ENCODE measurements at places on chromosomes 2 and 18.

- no peak for DNase-seq
These were observed 58.4 kb downstream of the NOL10 start for GRCh38 chr2:10631405-10631804.

- DNase-seq, result no peak
These were observed 47.8 kb upstream of the LRP1B start for GRCh38 chr2:142178604-142179003.

GRCh38 chr2:45210462-45211195 is 201.4 kb upstream of the SIX2 start:
- no peak for DNase-seq

DNA sequence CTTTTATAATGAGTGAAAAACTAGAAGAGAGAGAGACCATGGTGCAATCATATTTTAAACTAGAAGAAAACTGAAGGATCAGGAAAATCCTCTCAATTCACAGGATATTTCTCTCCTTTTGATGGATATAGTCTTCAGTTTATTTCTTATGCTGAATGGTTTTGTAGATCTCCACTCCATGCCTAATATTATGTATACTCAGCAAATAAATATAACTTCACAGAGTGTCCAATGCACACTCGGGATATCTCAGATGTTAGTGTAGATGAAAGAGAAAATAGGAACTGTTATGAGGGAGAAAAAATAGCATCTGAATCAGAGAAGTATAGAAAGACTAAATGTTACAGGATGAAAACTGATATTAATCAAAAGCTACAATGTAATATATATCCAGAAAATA is 1324.5 kb upstream of the PIK3C3 start:
- no peak for DNase-seq

DNA sequence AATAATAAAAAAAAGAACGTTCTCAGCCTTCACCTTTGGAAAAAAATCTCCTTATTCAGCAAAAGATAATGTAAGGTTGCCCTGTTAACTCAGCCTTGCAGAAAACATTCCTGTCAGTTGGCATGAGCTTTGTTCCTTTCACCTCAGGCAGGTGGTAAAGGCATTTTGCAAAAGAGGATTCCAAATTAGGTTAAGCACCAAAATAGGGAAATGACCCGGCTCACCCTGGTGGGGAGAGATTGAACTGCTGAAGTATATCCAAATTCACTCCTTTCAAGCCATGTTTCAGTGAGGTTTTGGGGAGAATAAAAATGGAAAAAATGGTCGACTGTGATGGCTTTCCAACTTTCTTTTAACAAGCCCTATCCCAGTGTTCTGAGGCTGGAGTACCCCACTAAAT is 1988.8 kb upstream of the PIK3C3 start:
- DNase-seq, result no peak

DNA sequence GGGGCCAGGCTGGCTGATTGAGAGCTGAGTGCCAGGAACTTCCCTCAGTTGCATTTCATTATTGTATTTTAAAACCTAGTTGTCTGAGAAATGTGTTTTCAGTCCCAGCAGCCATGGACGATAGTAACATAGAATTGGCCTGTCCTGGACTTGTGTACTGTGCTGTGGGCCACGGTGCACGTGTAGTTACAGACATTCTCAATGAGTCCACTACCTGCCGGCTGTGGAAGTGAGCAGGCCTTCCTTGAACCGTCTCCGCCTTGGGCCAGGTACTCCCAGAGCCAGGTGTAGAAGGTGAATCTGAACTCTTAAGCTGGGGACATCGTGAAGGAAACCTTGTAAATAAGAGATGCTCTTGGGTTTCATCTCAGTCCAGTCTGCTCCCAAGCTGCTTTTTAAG is 47.0 kb downstream of the UBE2F start:
- no peak for DNase-seq

DNA sequence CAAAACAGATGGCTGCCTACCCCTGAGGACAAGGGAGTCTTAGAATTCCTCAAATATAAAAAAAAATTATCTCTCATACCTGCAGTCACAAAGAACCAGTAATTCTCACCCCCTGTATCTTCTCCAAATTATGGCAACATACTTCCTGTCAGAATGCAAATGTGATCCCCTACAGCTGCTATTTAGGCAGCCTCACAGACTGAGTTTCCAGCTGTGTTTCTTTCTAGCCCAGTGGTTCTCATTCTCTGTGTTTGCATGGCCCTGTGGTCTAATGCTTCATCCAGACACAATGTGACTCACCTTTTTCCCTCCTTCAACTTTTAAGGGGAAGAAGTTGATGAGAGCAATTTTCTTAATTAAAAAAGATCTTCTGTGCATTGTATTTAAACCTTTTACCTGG is 726.3 kb downstream of the TSN start:
- no peak for DNase-seq

GRCh38 chr2:224843141-224843540 is 127.0 kb upstream of the CCDC195 start:
- DNase-seq, result no peak

GRCh38 chr18:55300936-55301531 is 287.0 kb downstream of the TCF4 start:
- DNase-seq, result no peak

DNA sequence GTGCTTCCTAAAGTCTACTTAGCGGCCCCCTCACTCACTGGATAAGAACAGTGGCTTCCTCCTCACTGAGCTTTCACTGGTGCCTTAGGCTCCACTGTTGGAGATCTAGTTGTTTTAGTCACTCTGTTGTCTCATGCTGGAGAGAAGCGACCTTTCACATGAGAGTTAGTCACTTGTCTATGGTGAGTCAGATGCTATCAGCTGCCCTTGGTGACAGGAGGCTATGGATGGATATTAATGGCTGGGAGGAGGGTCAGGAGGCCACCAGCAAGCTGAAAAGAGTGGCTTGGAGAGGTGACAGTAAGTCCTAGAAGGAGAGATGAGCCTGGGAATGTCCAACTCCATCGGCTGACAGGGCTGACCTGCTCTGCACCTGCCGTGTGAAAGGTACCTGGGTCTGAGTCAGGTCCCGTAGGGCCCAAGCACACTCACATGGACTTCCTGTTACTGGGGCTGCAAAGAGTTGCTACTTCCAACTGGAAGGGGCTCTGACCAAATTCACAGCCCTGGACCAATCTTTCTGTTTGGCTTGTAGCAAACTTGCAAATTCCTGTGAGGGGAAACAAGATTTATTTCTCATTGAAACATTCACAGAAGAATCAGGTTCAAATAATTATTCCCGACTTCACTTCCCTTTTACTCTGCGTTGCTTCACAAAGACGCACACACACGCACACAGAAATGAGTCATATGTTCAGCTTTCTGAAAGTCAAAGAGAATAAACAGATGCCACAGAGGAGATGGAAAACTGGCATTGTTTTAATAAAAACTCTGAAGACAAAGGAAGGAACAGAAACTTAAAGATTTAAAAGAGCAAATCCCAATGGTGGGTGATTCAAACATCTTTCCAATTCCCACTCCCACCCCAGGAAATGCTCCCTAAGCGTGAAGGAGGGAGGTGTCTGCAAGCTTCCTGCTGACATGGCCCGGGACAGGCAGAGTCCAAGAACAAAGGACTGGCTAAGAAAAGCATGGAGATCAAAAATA is 203.5 kb upstream of the TWIST2 start:
- no peak for DNase-seq

DNA sequence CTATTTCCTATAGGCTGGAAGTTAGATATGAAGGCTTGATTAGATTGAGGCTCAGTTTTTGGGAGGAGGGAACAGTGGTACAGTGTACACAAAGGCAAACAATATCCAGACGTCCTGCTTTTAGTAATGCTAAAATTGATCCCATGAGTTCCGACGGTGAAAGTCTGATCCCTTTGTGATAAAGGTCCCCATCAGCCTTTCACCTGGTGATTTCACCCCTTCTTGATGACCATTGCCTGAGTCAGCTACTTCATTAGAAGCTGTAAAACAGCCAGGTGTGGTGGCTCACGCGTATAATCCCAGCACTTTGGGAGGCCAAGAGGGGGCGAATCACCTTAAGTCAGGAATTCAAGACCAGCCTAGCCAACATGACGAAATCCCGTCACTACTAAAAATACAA is 29.7 kb downstream of the TWSG1 start:
- no peak for DNase-seq

GRCh38 chr2:66186537-66186936 is 248.4 kb upstream of the MEIS1 start:
- DNase-seq, result no peak

GRCh38 chr2:228329282-228329681 is 147.8 kb upstream of the SPHKAP start:
- DNase-seq, result no peak

DNA sequence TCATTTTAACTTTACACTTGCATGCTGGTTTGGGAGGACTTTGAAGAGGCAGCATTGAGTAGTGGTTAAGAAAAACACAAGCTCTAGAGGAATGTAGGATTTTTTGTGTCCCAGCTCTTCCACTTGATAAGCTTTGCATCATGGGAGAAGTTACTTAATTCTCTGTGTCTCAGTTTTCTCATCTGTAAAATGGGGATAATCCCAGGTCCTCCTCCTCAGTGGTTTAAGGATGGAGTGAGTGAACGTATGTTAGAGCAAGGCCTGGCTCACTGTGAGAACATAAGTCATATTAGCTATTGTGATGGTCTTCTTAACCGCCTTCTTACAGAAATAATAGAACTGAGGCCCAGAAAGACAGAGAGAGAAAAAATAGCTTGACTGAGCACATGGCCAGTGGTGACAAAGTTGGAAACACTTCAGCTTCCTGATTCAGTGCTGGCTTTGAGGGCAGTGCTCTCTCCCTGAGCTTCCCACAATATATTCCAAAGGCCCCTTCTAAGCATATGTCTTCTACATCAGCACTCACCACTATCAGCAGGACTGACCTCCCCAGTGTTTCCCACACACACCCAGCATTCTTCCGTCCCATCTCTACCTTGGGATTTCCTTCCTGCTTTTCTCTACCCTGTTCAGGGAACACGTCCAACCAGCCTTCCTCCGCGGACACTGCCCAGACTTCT is 214.9 kb upstream of the TNP1 start:
- no peak for DNase-seq

- peak; percentile 4 for DNase-seq
These were observed 194.2 kb upstream of the PKDCC start for GRCh38 chr2:41853427-41854191.

DNA sequence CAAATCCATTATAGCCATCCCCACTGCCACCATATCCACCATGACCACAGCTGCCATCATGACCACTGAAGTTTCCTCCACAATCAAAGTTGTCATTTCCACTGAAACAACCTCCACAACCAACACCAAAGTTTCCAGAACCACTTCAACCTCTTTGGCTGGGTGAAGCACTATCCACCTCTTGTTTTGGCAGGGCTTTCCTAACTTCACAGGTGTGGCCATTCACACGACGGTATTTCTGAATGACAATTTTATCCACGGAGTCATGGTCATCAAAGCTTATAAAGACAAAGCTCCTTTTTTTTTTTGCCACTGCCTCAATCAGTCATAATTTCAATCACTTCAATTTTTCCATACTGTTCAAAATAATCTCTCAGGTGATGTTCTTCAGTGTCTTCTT is 89.8 kb upstream of the UGP2 start:
- no peak for DNase-seq

GRCh38 chr2:187329586-187329985 is 118.5 kb downstream of the CALCRL start:
- DNase-seq, result no peak

DNA sequence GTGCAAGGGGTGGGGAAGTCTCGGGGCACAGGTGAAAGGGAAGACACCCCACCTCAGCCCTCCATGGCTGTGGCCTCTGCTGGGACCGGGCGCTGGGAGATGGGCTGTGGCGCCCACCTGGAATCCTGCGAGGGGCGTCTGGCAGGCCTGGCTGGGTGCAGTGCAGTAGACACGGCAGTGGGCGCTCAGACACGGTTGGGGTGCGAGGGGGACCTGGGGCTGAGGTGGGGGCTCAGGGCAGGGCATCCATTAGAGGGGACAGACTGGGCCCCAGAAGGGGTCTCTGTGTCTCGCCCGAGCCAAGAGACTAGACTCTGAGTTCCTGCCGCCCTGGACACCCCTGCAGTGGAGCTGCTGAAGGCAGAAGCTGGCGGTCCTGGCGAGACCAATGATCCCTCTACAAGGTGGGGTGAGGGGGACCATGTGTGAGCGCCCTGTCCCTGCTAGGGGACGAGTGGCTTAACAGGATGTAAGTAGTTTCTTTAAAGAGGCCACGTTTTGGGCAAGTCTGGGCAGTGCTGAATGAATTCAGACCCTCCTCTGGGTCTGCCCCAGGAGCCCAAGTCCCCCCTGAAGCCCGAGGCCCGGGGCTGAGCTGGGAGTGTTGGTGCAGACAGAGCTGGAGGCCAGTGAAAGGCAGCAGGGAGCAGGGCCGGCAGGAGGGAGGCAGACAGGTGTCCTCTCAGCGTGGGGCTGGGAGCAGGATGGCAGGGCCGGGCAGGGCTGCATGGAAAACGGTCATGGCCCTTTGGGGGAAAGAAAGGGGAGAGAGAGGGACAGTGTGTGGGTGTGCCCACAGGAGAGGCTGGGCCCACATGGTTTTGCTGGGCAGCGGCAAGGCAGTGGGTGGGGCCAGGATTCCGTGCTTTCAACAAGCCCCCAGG is 57.2 kb downstream of the HS6ST1 start:
- DNase-seq, result no peak

GRCh38 chr2:138536302-138536701 is 34.7 kb downstream of the SPOPL start:
- DNase-seq, result no peak

GRCh38 chr2:215619022-215619958 is 183.4 kb upstream of the FN1 start:
- DNase-seq, result peak; percentile 63

DNA sequence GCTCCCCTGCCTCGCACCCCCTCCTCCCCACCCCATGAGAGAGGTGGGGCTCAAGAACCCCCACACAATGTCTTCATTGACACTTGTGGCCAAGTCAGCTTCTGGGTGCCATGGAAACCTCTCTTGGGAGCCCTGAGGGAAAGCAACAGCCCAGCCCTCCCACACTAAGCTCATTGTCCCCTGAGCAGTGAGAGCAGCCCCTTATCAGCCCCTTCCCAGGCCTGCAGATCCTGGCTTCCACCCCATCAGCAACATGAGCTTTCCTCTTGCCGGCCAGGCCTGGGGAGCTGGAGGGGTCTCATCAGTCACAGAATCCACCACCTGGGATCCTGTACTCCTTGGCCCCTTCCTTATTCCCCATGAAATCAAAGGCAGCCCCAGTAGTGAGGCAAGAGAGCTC is 107.8 kb upstream of the ST3GAL5 start:
- DNase-seq, result no peak

- DNase-seq, result no peak
These were observed 58.5 kb upstream of the MSH6 start for GRCh38 chr2:47724221-47724981.
